ENCODE measurements at places on chromosomes 4 and X. TPM values are rescaled to one million over a fixed set of nuclear protein-coding genes. Genes with fewer than 3 reads are reported as not detected.

DNA sequence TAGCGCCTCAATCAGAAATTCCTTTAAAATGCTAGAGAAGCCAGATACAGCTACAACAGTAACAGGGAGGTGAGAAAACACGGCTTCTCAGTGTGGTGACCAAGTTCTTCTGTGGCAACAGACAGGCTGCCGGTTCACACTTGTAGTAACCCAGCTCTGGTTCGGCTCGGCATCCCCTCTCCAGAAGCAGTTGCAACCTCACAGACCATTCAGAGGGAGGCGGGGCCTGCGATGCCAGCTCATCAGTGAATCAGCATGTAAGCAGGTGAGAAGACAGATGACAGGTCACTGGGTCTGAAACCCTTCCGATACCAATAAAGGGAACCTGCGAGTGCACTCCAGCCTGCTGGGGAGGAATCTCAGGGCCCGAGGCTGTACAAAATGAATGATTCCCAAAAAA, 251.0 kb downstream of the KCNIP4 start:
- DNase-seq = no peak

DNA sequence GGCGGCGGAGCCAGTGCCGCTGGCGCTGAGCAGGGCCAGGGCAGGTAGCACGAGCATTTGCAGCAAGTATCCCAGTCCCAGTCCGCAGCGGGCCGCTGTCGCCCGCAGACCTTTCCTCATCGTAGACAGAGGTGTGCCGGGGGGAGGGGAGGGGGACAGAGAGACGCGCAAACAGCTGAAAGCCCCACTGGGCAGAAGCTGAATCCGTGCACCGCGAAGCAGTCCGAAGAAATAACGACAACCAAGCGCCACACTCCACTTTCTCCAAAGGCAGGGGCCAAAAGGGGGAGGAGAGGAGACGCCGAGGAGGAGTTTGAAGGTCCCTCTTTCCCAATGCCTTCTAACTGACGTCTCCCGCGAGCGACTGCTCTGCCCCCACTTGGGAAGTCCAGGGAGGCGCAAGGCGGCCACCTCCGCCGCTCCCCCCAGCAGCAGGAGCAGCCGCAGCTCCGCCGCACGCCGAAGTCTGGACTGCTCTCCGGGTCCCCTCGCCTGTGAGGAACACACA, at the start of gene UNC5C:
Gene UNC5C, minus strand, starts transcription at position 236 of the 508 bp plus-strand sequence.
- DNase-seq = peak; percentile 72

- no peak for DNase-seq
Measured at GRCh38 chr4:95212692-95213091, 336.1 kb downstream of the UNC5C start.

GRCh38 chr4:119184128-119184527, 28.4 kb upstream of the USP53 start:
- no peak for DNase-seq

- DNase-seq = no peak
Measured at GRCh38 chrX:37993837-37994619, 12.3 kb upstream of the SYTL5 start.

DNA sequence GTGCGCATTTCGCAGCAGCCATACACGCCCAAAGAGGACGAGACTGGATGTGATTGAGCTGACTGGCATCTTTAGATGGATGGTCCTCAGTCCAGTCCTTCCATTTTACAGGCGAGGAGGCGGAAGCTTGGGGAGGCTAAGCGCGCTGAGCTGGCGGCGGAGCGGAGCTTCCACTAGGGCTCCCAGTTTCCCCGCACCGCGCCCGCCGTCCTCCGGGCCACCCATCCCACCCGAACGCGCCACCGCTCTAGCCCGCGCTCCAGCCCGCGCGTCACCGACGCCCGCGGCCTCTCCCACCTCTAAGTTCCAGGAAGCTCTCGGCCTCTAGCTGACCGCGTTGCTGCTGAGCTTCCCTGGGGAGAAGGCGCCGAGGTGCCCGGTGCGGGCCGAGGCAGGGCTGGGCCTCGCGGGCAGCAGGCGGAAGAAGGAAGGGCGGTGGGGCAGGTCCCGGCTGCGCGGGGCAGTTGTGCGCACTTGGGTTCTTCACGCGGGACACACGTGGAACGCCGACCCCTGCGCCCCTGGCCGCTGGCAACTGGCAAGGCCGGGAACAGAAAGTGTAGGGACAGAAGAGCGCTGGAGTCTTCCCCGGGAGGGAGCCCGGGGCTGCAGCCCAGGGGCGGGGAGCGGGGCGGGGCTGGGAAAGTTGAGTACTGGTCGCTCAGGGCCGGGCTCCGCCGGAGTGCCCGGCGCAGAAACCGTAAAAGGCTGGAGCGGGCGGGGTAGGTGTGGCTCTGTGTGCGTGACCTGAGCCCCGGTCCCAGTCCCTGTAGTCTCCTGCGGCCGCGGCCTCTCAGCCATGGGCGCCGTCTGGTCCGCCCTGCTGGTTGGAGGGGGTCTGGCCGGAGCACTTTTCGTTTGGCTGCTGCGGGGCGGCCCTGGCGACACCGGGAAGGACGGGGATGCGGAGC, at the start of gene STBD1:
Gene STBD1, plus strand, starts transcription at position 763 of the 911 bp plus-strand sequence. Its CDS starts 37 bp downstream, at position 800.
- peak; percentile 93 for DNase-seq

GRCh38 chr4:76067652-76068286, 6.7 kb upstream of the ART3 start:
- DNase-seq = peak; percentile 61

DNA sequence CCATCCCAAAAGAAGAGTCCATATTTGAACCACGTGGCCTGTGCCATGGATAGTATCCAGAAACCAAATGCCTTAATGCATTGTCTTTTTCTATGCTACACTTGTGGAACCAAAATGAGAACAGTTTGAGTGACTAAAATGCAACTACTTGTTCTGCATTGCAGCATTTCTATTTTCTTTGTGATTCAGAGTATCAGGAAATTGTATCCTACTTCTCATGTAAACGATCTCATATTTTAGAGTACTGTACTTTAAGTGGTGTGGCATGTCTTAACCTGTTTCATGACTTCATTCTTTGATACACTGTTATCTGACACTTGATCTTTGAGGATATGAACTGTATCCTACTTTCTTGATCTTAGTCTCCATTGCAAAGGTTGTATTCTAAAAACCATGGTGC, 167.2 kb upstream of the WDR1 start:
- DNase-seq = no peak

DNA sequence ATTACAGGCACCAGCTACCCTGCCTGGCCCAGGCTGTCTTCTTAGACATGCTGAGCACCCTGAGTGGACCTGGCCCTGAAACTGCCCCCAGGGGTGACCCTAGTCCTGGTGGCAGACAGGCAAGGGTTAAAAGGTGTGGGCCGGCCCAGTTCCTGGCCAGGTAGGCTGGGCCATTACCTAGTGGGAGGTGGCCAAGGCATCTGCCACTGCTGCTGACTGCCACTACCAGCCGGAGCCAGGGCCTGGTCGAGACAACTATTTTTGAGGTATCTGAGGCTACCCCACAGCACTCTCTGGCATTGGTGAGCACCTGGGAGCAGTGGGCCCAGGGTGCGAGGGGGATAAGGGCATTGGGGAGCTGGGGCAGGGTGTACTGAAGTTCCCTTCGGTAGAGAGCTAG, at the start of gene CCDC120:
Gene CCDC120, plus strand, starts transcription at position 206 of the 400 bp plus-strand sequence. CDS start 3,043 bp downstream, outside the sequence.
- DNase-seq = peak; percentile 62

GRCh38 chr4:123495530-123495929, 98.9 kb downstream of the SPRY1 start:
- no peak for DNase-seq

DNA sequence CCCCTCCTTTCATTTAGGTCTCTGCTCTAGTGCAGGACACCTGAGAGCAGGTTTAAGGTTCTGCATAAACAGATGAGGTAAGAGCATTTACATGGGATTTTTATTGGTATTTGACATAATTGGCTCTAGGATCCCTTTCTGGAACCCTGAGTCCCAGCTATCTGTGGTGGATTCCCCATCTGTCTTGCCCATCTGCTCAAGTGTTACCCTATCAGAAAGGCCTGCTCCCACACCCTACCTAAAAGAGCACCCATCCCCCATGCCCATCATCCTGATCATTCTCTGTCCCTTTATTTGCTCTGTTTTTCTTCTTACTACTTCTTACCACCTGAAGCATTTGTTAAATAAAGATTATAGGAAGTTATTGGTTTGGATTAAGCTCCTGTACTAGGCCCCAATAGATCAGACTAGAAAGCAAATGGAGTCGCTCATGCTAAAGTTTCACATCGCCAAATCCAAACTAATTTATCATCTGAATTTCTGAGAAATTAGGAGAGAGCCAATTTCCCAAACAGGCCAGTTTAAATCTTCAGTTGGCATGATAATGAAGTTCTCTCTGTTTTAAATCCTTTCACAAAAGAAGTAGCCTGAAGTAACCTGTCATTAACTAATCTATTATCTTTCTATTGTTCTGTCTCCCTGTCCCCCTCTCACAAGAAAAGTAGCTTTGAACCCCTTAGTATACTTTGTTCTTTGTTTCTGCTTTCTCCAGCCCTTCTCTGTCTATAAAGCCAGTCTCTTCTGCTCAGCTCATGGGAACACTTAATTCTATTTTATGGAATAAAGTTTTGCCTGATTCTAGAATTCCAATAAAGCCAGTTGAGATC, 178.6 kb downstream of the ZNF674 start:
- DNase-seq = no peak

- no peak for DNase-seq
Measured at GRCh38 chr4:70925899-70926635, 23.9 kb downstream of the MOB1B start.

DNA sequence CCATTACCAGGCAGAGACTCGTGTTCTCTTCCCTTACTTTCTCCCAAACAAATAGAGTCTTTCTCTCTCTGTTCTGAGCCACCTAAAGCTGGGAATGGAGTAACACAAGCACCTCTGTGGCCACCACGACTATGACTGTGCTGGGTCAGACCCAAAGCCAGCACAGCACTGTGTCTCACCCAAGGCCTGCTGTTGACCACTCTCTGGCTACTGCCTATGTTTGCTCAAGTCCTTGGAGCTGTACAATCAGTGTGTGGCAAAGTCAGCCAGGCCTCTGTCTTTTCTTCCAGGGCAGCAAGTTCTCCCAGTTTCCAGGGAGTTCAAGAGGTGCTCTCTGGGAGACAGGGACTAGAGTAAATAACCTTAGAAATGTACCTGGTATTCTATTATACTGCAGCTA, 239.4 kb downstream of the FAM47A start:
- DNase-seq = no peak

DNA sequence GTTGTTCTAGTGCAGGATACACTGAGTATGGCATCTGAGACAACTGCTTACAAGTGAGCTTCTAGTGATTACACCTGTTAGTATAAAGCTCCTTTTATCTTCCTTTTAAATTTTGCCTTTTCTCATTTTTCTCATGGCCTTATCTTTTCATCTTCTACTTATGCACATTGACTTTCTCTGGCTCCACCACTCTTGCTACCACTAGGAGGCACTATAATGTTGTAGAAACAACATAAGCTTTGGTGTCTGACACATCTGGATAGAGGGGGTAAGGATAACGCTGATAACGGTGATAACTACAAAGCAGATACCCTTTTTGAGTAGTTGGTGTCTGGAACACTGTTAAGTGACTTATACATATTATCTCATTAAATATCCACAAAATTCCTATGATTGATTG, 187.4 kb upstream of the TEX13C start:
- no peak for DNase-seq

DNA sequence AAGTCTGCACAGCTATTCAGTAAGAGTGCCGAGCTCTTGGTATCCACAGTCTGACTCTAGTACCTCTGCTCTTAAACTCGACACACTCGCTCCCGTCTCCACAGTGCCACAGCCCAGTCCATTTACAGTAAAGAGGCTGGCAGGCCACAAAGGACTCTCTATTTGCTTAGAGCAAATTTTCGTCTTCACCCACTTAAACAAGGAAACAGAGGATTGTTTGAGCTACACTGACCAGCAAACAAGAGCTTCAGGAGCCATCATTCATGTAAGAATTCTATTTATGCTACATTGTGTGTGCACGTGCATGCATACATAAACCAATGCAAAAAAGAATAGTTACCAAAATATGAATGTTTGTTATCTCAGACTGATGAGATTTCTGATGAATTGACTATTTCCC, 290.2 kb downstream of the USP46 start:
- DNase-seq = no peak

DNA sequence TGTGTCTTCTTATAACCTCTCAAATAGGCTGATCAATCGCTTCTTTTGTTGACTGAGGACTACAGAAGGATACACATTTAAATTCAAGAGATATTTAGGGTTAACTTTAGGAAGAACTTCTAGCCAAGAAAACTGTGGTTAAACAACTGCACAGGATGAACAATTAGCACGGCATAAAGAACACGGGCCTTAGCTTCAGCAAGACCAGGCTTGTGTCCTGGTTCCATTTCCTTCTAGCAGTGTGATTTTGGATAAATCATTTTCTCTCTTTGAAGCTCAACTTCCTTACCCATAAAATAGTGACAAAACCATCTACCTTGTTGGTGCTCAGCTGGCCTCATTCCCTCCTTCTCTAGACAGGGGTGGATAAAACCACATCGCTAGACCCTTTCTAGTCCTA, 117.6 kb downstream of the TSPAN5 start:
- no peak for DNase-seq

DNA sequence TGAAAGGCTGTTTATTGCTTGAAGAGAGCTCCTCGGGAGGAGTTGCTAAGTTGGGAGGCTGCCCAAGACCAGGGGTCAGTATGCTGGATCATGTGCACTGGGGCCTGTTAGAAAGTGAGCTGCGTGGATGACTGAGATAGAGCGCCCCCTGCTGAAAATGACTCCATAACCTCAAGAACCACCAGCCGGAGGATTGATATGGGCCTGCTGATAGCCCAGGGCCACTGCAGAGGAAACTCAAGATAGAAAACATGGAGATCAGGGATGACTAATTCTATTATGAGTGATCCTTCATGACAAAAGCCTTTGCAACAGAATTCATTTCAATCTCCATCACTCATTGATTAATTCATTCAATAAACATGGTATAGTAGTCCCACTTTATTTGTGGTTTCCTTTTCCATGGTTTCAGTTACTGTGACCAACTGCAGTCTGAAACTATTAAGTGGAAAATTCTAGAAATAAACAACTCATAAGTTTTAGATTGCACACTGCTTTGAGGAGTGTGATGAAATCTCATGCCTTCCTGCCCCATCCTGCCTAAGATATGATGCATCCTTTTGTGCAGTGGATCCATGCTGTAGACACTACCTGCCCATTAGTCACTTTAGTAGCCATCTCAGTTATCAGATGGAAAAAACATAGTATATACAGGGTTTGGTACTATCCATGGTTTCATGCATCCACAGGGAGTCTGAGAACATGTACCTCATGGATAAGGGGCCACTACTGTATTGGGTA, 126.7 kb upstream of the MBNL3 start:
- DNase-seq = peak; percentile 72

GRCh38 chr4:10114147-10114546, 2.5 kb downstream of the WDR1 start:
- DNase-seq = no peak

- DNase-seq = no peak
Measured at GRCh38 chr4:137181293-137181899, 350.9 kb downstream of the PCDH18 start.

- no peak for DNase-seq
Measured at GRCh38 chr4:176226736-176227135, 31.4 kb upstream of the SPATA4 start.

The LIMCH1 gene
- total RNA-seq = 18.6 TPM

The VEGFD gene
- total RNA-seq = not detected

The DCLK2 gene
- 12.4 TPM for total RNA-seq

The RPL36A gene
- total RNA-seq = 630 TPM

The LRP2BP gene
- total RNA-seq = not detected

The FRAS1 gene
- 3.5 TPM for total RNA-seq

The GYPE gene
- total RNA-seq = not detected

The IGSF1 gene
- total RNA-seq = not detected

The KIAA1210 gene
- not detected for total RNA-seq

The OPN1LW gene
- total RNA-seq = not detected

The TLR1 gene
- 4.0 TPM for total RNA-seq

The HMX1 gene
- total RNA-seq = not detected

The F9 gene
- total RNA-seq = not detected
